ENCODE measurements at places on chromosomes 2 and 18.

- no peak for DNase-seq
Observed at GRCh38 chr2:109331896-109332848, 203.2 kb downstream of the SH3RF3 start.

DNA sequence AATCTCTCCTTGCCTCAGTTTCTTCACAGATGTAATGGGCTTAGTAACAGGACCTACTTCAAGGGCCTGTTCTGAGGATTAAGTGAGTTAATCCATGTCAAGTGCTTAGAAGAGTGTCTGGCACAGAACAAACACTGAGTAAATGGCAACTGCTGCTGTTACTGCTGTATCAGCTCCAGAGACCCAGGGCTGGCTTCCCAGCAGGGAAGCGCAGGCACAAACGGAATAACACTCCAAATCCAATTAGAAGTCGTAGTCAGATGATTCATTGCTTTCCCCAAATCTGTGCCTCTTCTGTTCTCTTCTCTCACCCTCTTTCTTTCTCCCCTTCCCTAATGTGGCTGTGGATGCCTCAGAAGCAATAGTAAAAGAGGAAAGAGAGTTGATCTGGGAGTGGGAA is 101.1 kb upstream of the FZD7 start:
- DNase-seq = no peak

DNA sequence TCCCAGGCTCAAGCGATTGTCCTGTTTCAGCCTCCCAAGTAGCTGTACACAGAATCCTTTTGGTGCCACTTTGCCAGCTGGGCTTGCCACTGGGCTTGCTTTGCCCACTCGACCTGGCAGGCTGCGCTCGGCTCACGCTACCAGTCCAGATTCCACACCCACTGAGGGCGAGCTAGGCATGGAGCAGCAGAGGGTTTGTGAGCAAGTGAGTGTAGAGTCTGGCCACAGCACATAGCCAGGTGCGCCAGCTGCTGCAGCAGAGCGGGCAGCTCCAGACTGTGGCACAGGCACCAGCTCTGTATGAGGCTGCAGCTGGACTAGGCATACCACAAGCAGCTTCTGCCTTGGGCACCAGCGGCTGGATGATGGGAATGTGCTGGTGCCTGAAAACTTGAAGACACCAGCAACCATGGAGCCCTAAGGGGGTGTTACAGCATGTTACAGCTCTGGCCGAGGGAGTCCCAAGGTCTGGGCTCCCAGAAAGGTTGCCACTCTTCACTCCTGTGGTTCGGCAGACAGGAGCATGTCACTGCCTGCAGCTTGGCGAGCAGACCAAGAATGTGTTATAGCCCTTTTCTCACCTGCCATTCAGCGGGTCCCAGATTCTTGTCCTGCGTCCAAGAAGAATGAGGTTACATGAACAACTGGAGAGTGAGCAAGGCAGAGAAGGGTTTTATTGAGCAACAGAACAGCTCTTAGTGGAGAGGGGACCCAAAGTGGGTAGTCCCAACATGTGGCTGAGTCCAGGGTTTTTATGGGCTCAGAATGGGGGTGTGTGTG is 12.9 kb downstream of the SMARCAL1 start:
- no peak for DNase-seq

DNA sequence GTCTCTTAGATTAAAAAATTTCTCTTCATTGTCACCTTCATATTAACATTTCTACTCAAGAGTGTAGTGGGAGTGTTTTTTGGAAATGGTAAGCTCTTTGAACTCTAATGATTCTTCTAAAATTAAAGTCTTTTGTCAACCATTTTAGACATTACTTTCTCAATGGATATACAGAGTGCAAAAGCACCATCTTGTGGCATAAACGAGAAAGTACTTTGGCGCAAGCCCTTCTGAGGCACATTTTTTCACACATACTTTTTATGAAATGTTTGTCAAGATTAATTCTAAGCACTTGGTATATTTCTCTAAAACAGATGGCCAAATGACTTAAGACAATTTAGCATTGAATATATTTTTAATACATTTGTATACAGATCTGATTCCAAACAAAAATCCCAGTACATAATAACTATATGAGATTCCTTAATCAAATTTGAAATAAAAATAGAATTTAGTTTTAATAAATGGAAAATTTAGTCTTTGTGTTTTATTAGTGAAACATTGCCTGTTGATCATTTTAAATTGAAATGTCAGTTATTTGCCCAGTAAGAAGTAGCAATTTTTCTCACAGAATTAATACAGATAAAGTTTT is 63.3 kb upstream of the GALNT5 start:
- no peak for DNase-seq

GRCh38 chr18:50560681-50561629 is 1.1 kb downstream of the MAPK4 start:
- no peak for DNase-seq

GRCh38 chr2:239824866-239825704 is 200.1 kb downstream of the NDUFA10 start:
- no peak for DNase-seq

DNA sequence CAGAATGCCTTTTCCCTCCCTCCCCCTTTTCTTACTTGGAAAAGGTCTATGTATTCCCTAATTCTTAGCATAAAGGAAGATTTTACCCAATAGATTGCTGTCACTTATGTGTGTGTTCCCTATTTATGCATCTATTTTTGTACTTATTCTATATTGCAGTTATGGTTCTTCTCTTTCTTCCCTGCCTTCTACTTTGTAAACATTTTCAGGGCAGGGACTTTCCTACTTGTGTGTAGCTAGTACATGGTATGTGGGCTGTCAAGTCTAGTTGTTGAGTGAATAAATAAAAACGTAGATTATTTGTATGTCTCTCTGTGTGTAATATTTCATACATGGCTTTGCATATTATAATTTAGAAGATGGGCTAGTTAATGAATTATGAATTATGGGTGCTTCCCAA is 45.3 kb downstream of the PSMD14 start:
- DNase-seq = no peak

DNA sequence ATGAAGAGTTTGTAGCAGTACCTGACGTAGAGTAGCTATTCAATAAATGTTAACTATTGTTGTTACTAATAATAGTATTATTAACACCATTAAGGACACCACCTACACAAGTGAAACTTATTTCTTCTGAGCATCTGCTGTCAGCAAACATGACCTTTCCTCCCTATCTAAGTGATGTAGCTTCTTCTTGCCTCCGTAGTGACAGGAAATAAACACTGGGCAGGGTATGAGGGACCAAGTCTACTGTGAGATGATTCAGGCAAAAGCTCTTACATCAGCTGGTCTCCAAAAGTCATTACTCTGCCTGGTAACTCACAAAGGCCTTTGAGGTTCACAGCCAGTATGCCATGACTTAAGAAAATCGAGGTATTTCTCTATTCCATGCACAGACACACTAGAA is 750.5 kb downstream of the CPS1 start:
- no peak for DNase-seq

DNA sequence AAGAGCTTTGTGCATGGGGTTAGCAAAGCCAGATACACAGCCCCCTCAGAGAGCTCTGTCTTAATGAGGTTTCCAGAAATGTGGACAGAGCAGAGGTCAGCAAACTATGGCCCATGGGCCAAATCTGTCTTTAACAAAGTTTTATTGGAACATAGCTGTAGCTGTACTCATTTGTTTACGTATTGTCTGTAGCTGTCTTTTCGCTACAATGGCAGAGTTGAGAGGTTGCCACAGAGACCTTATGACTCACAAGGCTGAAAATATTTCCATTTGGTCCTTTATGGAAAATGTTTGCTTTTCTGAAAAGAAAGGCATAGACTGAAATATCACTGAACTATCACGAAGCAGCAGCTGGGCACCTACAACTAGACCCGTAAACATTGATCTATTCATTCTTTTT is 841.8 kb downstream of the SLC4A3 start:
- DNase-seq = no peak
